ENCODE measurements at places on chromosomes 5 and 9. TPM values are rescaled to one million over a fixed set of nuclear protein-coding genes. Genes with fewer than 3 reads are reported as not detected.

DNA sequence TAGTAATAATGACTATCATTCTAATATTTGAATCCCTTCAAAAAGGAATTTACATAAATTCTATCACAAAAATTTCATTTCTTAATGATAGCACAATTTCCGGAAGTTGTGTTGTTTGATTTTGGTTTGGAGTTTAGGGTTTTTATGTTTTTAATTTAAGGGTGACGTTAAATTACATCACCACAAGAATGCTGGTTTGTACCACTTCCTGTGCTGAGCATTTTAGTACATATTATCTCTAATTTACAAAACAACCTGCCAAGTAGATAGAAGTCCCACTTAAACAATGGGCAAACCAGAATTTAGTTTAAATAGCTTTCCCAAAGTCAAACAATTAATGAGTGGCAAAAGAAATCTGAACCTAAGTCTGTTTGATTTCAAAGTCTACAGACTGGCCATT, 63.4 kb downstream of the DENND1A start:
- no peak for DNase-seq

GRCh38 chr5:75733767-75734166, 16.5 kb upstream of the POC5 start:
- no peak for DNase-seq

DNA sequence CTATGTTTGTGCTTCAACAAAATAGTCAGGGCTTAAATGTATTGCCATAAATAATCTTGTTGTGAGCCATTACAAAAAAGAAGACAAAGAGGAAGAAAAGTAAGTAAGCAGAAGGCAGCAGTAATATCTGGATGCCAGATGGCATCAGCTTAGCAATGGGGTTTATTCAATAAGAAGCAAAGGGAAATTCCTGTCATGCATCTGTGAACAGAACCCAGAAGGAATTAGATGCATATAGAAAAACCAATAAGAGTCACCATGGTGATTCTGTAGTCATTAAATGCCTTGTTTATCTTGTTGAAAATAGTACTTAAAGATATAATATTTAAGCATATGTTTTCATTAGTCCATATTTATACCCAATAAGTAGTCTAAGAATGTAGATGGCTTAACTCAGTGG, 216.0 kb downstream of the ADAMTSL1 start:
- no peak for DNase-seq

GRCh38 chr9:136664000-136664915, 1.5 kb downstream of the EGFL7 start:
- no peak for DNase-seq

Gene UBE2QL1
- not detected for total RNA-seq

Gene COL27A1
- total RNA-seq: 12.2 TPM

Gene ESM1
- not detected for total RNA-seq

Gene LRRC19
- total RNA-seq: not detected

Gene PITX1
- total RNA-seq: not detected

Gene TMEM174
- not detected for total RNA-seq

Gene APBA1
- total RNA-seq: 0.08 TPM
